PC-3 (cell line): ENCODE measurements at places on chromosomes 4 and X. TPM values are rescaled to one million over a fixed set of nuclear protein-coding genes. Genes with fewer than 3 reads are reported as not detected.
A peak's percentile ranks its signal among the peaks of the same experiment; 100 is the strongest.

MAOA gene
- 6.3 and 7.4 TPM in 2 replicates for total RNA-seq

USP27X gene
- 0.62 and 2.7 TPM in 2 replicates for total RNA-seq

MAGEC1 gene
- total RNA-seq: not detected in 2 replicates

SPP1 gene
- total RNA-seq: not detected in 2 replicates

F9 gene
- not detected in 2 replicates for total RNA-seq

NPNT gene
- 29.7 and 34.5 TPM in 2 replicates for total RNA-seq

ZNF157 gene
- total RNA-seq: 0.07 and 0.12 TPM in 2 replicates

TMEM35A gene
- not detected in 2 replicates for total RNA-seq

TCP11X2 gene
- total RNA-seq: not detected in 2 replicates

PABPC1L2B gene
- total RNA-seq: not detected in 2 replicates

KIT gene
- not detected in 2 replicates for total RNA-seq

MAP7D2 gene
- 0.91 and 1.0 TPM in 2 replicates for total RNA-seq

STPG2 gene
- total RNA-seq: 0.40 TPM in 1 of 2 replicates, not detected in the other

ITGB1BP2 gene
- 0.75 and 1.7 TPM in 2 replicates for total RNA-seq

- no peak for DNase-seq
These were observed 51.4 kb downstream of the PTTG2 start for GRCh38 chr4:38011511-38012162.

- DNase-seq: no peak
These were observed 1.2 kb downstream of the GPC3 start for GRCh38 chrX:133983974-133984845.

GRCh38 chr4:175330236-175330635 lies 412.1 kb downstream of the ADAM29 start:
- no peak for DNase-seq

- DNase-seq: peak; percentile 25
These were observed 186.1 kb downstream of the ENOX2 start for GRCh38 chrX:130716781-130717413.

GRCh38 chr4:76354517-76355473 lies 48.3 kb downstream of the STBD1 start:
- DNase-seq: no peak

DNA sequence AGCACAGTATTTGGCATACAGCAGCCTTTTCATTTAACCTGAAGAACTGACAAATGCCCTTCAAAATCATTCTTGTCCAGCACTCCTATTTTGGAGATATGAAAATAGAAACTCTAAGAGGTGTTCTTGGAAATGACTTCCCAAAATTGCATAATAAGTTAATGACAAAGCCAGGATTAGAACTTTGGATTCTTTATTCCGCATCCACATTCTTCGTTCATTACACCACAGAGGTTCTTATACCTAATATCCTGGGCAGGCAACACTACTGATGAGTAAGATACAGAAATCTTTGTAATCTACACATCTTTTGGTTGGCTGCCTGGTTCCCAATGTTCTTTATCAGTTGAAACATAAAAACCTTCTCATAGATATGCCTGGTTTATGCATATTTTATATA lies 5.9 kb downstream of the COL25A1 start:
- no peak for DNase-seq

DNA sequence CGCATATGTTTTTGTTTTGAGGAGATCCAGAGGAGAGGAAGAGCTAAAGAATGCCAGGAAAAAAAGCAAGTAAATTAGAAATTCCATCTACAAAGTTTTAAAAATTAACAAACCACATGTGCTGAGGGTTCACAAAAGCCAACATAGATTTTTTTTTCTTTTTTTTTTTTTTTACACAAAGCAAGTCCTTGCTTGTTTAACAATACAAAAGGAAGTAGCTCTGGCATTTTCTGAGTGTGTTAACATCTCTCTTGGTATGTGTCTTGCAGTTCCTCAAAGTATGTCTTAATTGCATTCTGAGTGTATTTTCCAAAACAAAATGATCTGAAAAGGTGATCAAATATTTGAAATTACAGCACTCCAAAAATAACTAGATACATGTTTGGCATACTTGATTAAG lies 1682.7 kb upstream of the AGA start:
- DNase-seq: no peak

GRCh38 chr4:150176547-150176946 lies 98.3 kb downstream of the DCLK2 start:
- no peak for DNase-seq

GRCh38 chr4:31328932-31329331 lies 608.8 kb downstream of the PCDH7 start:
- no peak for DNase-seq

GRCh38 chr4:137678796-137679195 lies 146.5 kb upstream of the PCDH18 start:
- peak; percentile 24 for DNase-seq

DNA sequence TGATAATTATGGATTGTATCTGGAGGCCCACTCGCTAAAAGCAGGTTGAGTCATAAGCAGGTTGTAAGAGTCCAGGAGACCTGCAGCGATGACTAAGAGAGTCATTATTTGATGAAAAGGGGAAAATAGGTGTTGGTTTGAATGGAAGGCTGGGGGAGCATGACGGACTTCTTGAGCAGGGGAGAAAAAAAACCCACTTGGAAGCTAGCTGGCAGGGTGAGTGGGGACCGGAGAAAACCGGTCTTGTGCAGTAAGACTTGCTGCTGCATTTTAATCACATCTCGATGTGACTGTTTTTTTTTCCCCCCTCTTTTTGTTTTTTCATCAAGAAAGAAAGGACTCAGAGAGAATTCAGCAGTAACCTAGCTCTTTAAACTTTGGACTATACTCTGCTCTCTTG lies 90.0 kb downstream of the IGSF1 start:
- DNase-seq: peak; percentile 3

DNA sequence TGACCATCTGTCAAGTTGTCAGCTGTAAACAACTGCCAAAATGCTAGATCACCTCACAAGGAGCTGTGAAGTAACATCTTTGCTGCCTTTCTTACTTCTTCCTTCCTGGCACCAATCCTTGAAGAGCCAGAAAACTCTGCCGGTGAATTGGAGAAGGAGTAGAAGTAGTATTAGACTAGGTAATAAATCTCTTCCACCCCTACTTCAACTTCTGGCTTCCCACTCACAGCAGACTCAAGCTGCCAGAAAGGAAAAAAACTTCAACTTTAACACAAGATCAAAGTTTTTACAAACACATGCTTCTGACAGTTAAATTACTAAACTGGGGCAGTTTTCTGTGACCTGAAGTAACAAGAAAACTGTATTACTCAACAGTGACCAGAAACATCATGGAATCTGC lies 164.7 kb upstream of the SLC7A11 start:
- no peak for DNase-seq

GRCh38 chr4:52966781-52967180 lies 104.7 kb downstream of the RASL11B start:
- no peak for DNase-seq

GRCh38 chr4:77567549-77567948 lies 38.1 kb upstream of the CXCL13 start:
- DNase-seq: no peak

GRCh38 chr4:55545641-55546505 lies 836 bp downstream of the CLOCK start:
- peak; percentile 77 for DNase-seq

DNA sequence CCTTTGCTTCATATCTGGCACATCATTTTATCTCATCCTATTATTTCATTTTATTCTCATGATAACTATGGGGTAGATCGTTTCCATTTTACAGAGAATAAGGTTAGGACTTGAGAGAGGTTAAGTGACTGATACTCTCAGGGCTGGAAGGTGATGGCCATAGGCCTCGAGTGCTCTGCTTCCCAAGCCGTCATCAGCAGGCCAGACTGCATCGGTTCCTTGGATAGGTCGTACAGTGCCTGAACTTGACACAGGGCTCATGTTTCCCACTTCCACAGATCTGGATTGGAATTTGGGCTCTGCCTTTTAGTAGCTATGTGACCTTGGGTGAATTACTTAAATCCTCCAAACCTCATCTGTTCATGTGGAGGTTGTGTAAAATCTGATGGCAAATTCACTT lies 81.4 kb downstream of the TMEM131L start:
- DNase-seq: no peak

DNA sequence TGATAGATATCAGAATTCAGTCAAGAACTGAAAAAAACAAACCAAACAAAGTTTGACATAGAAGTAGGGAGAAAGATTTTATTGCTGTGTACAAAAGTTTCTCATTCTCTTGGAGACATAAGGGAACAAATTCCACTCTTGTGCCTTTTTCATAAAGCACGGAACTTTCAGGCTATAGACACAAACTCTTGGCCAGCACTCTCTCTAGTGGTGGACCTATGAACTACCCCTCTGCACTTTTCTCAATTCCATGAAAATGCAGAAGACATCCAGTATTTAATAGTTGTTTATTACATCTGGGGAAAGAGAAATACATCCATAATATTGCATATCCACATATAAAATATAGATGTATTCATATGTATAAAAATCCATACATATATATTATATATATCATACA lies 291.6 kb upstream of the HS3ST1 start:
- DNase-seq: peak; percentile 67

- no peak for DNase-seq
These were observed 1017.2 kb downstream of the PCDH7 start for GRCh38 chr4:31737419-31737818.

GRCh38 chr4:8898419-8898818 lies 26.8 kb upstream of the HMX1 start:
- no peak for DNase-seq

GRCh38 chr4:128571747-128572146 lies 237.8 kb upstream of the JADE1 start:
- peak; percentile 78 for DNase-seq

GRCh38 chr4:88819818-88820697 lies 122.4 kb upstream of the NAP1L5 start:
- no peak for DNase-seq

GRCh38 chrX:122584981-122585380 lies 599.1 kb upstream of the GRIA3 start:
- no peak for DNase-seq

GRCh38 chr4:8439168-8439567 lies 1.4 kb downstream of the ACOX3 start:
- DNase-seq: peak; percentile 47

GRCh38 chrX:149939905-149940673 lies 1.8 kb upstream of the EOLA2 start:
- peak; percentile 94 for DNase-seq

- no peak for DNase-seq
These were observed 133.4 kb upstream of the MSX1 start for GRCh38 chr4:4726051-4726450.

GRCh38 chrX:134026565-134027311 lies 41.3 kb upstream of the GPC3 start:
- DNase-seq: peak; percentile 56

GRCh38 chrX:46922611-46923010 lies 10.4 kb downstream of the JADE3 start:
- no peak for DNase-seq

GRCh38 chr4:163107754-163108153 lies 58.9 kb downstream of the NAF1 start:
- peak; percentile 30 for DNase-seq

DNA sequence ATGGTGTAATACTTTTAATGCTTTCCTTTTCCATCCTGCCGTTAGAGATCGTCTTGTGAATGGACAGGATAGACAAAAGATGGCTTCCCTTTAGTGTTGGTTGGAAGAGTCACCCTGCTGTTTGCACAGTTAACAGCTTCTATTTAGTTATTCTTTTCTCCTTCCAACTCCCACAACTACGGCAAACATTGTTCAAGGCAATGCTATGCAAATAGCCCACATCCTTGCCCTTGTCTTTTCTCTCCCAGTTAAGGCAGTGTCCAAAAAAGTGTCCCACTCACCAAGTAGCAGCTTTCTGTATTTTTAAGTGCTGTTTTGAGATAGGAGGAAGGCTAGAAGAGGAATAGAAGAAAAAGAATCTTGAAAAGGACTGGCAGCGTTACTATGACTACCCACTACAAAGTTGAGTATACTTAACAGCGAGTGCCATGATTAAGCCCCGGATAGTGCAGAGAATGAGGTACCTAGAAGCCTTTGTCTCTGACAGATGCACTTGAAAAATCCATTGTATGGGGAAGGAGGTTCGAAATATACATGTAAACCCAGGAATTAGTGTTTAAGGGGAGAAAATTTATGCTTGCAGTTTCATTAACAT lies 12.1 kb upstream of the RUFY3 start:
- peak; percentile 73 for DNase-seq

- DNase-seq: peak; percentile 63
These were observed 62.9 kb downstream of the TMEM165 start for GRCh38 chr4:55458611-55459010.

GRCh38 chr4:143025081-143025704 lies 159.5 kb upstream of the USP38 start:
- peak; percentile 55 for DNase-seq

DNA sequence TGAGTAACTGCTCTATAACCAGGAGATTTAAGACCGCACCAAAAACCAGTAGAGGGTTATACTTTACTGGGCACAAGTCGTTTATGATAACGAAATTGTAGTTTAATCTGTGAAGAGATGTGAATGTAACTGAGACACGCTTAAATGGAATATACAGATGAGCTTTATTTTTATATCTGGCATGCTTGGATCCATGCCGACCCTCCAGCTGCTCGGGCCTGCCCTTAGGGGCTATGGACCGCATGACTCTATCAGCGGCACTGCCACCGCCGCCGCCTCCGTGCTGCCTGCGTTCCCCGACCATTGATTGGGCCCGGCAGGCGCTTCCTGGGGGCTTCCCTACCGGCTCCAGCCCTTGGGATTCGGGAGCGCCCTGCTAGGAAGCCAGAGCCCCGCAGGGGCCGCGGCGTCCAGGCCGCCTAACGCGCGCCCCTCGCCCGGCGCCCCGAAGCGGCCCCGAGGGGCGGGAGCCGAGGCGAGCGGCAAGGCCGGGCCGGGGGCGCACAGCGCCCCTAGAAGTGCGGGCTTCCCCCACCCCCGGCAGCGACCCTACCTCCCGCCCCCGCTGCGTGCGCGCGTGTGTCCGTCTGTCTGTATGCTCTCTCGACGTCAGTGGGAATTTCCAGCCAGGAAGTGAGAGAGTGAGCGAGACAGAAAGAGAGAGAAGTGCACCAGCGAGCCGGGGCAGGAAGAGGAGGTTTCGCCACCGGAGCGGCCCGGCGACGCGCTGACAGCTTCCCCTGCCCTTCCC lies at the start of gene NFKB1:
Gene NFKB1, plus strand, starts transcription at position 664 of the 751 bp plus-strand sequence. CDS start 24,160 bp downstream, outside the sequence.
- peak; percentile 61 for DNase-seq

DNA sequence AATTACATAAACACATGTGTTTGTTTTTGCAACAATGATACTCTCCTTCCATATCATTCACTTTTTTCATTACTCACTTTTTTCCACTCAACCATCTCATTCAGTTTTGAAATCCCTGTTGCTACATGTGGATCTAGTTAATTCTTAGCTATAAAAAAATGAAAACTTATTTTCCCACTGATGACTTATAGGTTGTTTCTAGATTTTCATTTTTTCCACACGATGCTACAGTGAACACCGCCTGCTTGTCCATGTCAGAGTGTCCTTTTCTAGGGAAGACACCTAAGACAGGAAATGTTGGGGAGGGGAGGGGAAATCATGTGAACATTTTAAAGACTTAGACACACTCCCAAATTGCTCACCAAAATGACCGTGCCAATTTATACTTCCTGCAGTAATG lies 70.2 kb downstream of the SUPT20HL2 start:
- DNase-seq: no peak

GRCh38 chr4:103895876-103896465 lies 176.2 kb upstream of the TACR3 start:
- peak; percentile 3 for DNase-seq

- no peak for DNase-seq
These were observed 308.2 kb downstream of the KLHL13 start for GRCh38 chrX:117808426-117808825.
